Ovary (tissue), 10 donors: ENCODE measurements at places on chromosomes 16 and 17.

- DNase-seq = no peak
Observed at GRCh38 chr17:51010173-51010675, 110.4 kb downstream of the SPAG9 start.

GRCh38 chr17:72937707-72938106, 154.8 kb downstream of the SLC39A11 start:
- no peak for DNase-seq

GRCh38 chr16:79347277-79347676, 253.3 kb downstream of the MAF start:
- DNase-seq = no peak

DNA sequence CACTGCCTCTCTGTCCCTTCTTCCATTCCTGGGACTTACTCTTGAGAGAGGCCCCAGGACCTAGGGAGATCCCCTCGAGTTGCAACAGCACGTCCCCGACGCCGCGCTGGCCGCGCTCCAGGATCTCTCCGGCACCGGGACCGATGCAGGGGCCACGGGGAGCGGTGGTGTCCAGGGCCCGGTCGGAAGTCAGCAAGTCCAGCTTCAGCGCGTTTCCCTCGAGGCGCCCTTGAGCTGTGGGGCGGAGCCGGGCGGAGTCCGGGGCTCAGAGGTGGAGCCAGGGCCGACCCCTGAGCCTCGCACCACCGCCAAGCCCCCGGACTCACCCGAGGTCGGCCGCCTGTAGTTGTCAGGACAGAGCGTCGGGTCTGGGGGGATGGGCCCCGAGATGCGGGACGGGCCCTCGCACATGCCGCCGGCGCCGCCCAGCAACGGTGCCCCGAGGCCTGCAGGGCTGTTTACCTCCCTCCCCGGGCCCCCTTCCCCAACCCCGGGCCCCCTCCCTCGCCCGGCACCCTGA, 458 bp downstream of the ENKD1 start:
- peak; percentile 69 for DNase-seq

DNA sequence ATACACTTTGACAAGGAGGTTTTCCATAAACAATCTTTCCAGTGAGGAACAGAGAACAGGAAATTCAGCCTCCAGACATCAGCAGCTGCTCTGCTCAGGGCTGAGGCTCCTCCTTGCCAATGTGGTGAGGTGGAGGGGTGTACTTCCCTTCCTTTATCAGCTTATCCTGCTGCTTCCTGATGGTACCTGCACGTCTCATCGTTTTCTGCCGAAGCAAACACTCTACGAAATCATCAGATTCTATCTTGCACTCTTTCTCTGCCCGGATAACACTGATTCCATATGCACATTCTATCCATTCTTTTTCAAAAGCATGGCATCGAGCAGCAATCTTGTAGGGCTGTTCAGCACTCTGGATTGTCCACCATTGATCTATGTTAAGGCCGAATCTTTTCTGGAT, 15.4 kb upstream of the SEZ6 start:
- no peak for DNase-seq
